ENCODE measurements at places on chromosomes 2 and 18.

GRCh38 chr2:139968588-139968987 lies 1188.4 kb upstream of the NXPH2 start:
- no peak for DNase-seq

DNA sequence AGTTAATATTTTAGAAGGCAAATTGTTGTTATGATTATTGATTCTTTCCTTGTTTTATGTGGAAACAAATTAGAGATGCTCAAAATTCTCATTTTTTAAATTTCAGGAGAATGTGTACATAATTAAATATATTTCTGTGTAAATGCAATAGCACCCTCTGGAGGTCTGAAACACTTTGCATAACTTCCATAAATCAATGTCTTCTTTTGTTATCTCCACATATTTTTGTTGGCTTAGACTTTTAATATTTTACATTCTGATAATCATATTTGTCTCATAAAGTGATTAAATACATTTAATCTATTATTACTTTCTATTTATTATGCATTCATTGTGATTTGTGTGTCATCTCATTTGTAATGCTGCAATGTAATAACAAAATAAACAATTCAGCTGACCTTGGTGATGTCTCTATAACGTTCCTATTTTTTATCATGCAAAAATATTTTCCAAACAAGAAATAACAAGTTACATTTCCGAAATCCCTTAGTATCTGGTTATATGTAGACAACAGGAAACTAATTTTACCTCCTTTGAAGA lies 201.8 kb upstream of the GALNT5 start:
- DNase-seq = peak; percentile 56

DNA sequence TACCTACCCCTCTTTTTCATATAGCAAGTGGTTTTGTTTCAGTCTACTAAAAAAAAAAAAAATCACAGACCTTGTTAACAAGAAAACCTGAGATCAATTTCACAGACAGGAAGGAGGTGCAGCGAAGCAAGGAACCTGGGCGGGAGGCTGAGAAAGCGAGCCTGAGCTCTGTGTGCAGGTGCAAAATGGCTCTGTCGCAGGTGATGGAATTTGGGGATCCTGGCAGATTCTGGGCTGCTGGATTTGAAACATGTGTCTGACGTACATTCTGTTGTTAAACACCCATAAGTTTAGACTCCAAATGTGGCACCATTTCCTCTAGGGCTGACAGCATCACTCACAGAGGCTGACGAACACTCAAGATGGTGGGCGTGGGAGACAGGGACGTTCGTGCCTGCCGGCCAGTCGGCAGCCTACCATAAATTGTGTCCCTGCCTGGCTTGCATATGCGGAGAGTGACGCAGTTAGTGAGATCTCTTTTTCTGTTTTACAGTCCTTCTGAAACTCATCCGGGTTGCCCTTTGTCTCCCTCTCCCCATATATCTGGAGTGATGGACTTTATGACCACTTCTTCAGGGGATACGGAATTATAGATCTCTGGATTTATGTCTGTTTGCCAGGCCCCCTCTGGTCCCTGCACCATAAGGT lies 8.8 kb upstream of the DDX1 start:
- DNase-seq = no peak

GRCh38 chr2:3490191-3491170 lies 28.9 kb downstream of the ADI1 start:
- no peak for DNase-seq

DNA sequence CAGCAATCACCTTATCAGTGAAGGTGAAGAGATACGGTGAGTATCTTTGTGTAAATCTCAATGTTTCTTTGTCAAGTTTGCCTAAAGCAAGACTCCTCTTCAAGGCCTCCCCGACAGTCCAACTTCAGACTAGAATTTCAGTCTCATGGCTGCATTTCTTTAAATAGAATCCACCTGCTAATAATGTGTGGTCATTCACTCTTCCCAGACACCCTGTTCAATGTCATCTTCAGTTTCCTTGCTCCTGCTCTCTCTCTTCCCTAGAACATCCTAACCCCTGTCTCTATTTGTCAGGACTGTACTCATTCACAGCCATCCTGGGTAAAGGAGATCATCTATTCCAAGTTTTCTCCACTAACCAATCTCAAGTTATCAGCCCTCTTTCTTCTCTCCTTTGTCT lies 267.3 kb downstream of the EN1 start:
- no peak for DNase-seq

DNA sequence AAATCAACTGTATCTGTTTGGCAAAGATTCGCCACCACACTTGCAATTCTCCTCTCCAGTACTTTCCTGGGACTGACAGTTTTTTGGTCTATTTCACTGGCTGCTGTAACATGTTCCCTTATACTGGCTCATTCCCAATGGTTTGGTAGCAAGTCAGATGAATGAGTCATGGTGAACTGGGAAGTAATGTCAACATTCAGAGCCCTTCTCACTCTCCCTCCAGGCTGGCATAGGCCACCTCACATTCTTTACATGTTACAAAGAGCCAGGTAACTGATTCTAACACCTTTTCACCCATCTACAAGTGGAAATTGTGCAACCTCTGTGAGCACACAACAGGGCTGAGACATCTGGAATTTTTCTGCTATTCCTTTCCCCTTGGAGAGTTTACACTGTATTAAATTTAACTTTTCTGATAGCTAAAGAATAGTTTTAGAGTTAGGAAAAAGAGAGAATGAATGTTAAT lies 111.3 kb upstream of the TLK1 start:
- DNase-seq = no peak

DNA sequence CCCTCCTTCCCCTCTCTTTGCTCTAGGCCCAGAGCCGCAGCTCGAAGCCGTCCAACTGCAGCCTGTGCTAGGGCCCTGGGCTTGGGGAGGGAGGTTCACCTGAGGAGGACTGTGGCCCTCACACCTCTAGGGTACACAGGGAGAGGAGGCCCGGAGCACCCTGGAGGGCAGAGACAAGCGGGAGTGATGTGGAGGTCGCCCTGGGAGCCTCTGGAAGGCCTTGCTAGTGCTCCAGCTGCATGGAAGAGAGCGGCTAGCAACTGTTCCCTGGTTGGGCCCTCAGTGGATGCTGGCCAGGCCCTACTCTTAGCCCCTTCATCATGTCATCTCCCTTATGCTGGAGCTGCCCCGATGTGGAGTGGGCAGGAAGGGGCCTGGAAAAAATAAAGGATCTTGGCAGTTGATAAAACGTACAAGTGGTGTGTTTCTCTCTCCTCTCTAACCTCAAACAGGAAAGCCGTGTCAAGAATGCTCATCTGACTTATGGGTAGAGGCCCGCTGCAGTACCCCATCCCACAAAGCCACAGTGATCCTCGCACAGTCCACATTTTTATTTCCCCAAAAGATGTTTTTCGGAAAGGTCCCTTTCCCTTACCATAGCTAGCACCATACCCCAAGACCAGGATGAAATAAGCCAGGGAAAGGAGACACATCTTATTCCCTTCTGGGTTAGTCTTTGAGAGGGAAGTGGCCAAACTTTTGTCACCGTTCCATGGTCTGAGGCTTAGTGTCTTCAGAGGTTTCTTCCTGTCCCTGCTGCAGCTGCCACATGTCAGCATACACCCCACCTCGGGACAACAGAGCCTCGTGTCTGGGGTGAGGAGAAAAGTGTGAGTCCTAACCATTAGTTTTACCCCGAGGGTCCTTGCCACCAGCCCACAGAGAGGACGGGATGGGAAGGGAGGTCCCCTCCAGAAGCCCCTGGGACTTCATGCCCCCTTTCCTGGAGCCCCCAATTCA lies 2.9 kb downstream of the ZFAND2B start:
- no peak for DNase-seq

GRCh38 chr2:17482651-17483050 lies 35.6 kb downstream of the RAD51AP2 start:
- DNase-seq = no peak

DNA sequence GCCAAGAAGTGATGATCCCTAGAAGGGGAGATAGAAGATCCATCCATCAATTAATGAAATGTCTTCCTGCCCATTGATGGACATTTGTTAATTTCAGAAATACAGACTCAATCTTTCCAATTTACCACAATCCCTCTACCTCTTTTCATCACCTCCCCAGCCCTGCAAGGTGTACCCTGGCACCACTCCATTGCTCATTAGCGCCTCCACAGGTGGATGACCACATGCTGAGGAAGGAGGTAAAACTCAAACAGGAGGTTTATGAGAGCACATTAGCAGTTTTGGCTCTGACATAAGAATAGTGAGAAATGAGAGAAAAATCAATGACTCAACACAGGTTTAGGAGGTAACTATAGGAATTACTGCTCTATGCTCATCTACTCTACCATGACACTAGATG lies 208.0 kb downstream of the C1D start:
- DNase-seq = no peak

- DNase-seq = no peak
Observed at GRCh38 chr2:96485350-96485749, 19.8 kb downstream of the NEURL3 start.

GRCh38 chr2:73426176-73426575 lies 40.5 kb downstream of the ALMS1 start:
- DNase-seq = no peak

DNA sequence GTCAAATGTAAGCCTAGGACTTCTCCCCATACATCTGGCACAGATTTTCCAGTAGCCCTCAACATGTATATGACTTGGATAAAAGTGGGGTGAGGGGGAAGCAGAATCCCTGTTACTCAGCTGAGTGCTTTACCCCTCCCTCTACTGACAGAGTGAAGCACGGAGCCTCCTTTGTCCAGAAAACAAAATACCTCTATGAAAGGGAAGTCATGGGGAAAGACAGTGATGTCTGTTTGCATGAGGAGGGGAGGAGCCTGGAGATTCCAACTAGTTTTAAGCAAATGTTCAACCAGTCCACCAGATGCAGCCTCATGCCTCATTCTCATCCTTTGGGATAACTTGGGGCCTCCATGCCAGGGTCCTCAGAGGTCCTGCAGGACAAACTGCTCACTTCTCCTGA lies 203.9 kb downstream of the SMAD2 start:
- DNase-seq = no peak

GRCh38 chr2:151063271-151063670 lies 198.4 kb downstream of the RBM43 start:
- DNase-seq = no peak

DNA sequence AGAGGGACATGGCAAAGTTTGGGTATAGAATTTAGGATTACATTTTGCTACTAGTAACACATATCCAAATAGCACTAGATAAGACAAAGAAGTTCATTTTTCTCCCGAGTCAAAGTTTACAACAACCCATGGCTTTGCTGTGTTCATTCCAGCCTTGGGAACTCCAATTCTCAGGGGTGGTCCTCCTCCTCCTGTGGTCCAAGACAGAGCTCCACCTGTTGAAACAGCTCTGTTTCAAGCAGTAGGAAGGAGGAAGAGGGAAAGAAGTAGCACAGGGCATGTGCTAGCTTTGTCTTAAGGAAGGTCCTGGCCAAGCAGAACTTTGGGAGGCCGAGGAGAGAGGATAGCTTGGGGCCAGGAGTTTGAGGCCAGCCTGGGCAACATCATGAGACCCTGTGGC lies 113.8 kb upstream of the SIX2 start:
- no peak for DNase-seq

DNA sequence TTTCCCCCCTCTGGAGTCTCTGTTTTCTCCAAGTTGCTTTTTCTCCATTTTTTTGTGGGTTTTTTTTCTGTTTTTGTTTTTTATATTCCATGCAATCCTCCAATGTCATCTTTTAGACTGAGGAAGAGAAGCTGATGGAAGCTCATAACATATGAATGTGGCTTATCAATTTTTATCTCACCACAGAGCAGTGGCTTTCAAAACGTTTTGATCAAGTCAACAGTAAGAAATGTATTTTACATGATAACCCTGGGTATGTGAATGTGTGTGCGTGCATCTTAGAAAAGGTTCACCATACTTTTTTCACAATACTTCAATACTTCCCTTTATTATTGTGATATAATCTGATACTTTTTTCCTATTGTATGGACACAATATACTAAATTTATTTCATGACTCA lies 64.6 kb upstream of the CDCA7 start:
- no peak for DNase-seq

GRCh38 chr18:55856229-55856628 lies 268.2 kb upstream of the TCF4 start:
- no peak for DNase-seq

GRCh38 chr18:35653392-35654135 lies 72.0 kb downstream of the GALNT1 start:
- no peak for DNase-seq

DNA sequence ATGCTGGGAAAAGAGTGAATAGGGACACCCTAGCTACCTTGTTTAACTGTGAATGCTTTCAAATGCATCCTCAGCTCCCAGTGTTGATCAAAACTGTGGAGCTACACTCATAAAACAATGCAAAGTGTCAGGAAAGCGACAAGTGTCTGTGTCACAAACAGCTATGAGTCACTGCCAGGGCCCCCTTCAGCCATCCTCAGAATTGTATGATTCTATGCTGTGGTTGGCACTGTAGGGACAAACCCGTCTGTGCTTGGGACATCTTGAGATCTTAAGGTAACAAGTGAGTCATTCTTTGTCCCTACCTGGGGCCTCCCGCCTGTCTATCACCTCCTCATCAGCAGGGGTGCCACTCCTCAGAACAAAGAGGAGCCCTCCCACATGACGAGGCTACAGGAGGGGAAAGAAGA lies 42.4 kb downstream of the KLF7 start:
- no peak for DNase-seq

DNA sequence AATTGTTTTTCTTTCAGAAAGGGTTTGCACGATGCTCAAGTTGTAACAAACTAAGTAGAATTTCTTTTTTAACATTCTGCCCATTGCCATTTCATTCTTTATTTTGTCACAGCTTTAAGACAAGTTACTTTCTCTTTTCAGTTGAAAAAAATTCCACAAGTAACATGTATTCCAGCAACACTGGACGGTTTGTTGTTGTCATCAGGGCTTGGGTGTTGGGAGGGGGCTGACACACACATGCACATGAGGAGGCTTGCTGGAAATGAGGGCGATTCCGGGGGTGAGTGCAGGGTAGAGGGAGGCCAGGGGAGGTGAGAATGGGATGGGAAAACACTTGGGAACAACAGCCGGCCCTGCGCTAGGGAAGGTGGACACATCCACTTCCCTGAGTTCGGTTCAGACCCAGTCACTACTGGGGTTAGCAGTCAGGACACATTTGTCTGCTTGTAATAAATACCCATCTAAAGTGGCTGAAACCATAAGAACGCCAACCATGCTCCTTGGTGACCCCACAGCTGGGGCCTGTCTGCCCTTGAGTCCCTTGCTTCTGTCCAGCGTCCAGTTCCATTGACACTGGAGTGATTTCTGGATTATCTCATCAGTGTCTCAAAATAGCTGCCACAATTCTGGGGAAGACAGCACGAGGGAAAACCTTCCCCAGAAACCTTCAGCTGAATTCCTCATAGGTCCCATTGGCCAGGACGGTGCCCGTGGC lies 141.8 kb upstream of the BCL2L11 start:
- DNase-seq = no peak

DNA sequence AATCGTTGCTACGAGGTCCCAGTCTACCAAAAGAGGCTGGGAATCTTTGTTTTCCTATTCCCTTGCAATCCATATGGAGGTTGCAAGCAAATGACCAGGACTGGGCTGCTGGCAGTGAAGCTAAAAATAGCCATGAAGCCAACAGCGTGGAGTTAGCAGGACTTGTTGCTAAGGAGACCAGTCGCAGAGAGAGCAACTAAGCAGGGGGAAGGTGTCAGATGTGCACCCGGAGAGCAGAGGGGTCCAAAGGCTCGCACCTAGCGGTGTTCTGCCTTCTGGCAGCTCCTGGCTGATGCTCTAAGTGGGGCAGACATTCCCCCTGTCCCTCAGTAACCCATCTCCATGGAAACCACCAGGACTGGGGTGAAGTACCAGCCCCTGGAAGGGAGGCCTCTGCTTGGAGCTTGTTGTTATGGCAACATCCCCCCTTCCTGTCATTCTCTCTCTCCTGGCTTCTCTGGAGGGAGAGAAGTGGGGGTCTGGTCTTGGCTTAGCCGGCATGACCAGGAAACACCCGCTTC lies 84.6 kb downstream of the DNMT3A start:
- DNase-seq = no peak
